ENCODE measurements at places on chromosomes 4 and X. TPM values are rescaled to one million over a fixed set of nuclear protein-coding genes. Genes with fewer than 3 reads are reported as not detected.

GRCh38 chr4:153603258-153603657 lies 80.8 kb upstream of the TLR2 start:
- no peak for DNase-seq

DNA sequence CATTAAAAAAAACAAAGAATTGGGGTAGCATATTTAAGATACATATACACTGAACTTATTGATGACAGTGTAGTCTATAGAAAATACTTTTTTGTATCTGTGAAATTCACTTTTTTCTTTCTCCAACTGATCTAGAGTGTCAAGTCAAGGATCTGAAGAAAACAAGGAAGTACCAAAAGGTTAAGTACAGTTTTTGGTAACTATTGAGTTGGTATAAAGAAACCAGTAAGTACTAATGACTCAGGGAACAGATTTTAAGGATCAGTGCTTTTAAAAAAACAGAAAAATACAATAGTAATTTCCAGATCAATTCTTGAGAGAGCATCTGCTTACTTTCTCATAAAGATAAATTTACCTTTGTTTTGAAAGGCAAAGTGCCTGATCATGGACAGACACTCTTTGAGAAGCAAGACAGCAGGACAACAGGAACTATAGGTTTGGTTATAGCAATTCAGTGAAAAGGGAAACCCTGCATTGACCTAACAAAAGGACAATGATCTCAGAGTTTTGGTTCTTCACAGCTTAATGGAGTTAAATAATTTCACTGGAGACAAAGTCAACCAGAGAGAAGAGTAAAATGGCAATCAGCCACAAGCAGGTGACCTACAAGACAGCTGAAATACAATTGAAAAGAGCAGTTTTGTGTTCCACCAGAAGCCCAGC lies 23.4 kb downstream of the TRMT10A start:
- no peak for DNase-seq

DNA sequence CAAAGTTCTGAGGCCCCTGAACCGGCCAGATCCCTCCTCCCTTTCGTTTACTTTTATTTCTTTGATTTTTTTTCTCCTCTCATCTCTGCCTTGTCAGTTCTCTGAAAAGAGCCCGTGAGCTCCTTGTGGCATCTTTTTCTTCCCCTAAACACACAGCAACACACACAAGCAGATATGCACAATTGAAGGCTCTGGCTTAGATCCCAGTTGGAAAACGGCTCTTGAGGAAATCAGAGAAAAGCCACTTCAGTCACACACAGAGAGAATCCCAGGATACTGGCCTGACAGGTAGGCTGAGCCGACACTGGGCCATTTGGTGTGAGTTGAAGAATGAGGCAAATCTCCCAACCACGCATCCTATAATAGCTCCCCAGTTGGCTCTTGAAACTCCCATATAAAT lies 12.9 kb downstream of the DIPK2B start:
- no peak for DNase-seq

DNA sequence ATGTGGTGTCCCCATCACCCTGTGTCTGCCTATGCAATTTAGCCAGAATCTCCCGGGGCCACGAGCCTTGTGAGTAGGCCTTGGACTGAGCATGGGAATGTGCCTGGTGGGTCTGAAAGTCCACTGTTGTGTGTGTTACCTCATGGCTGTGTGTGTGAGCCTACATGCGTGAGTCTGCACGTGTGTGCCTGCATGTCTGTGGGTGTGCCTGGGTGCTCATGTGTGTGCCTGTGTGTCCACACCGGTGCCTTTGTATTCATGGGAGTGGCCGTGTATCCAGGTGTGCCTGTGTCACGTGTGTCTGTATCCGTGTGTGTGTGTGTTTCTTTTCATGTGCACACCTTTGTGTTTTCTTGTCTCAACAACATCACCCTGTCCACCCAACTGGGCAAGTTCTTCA lies 14.2 kb downstream of the ATP5ME start:
- DNase-seq = no peak

DNA sequence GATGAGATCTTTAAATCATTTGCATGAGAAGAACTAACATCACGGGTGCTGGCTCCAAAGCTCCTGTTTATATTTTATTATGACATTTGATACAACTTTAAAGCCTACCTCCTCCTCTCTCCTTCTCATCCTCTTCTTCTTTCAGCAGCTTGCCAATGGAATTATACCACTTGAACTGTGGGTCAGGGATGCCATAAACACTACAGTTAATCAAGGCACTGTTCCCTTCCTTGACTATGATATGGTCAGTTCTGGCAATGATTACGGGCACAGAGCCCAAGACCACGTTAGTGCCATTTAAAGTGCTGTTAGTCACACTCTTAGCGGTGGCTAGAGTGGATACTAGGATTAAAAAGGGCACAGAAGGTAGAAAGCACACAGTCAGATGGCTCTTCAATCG lies 20.7 kb downstream of the MFAP3L start:
- no peak for DNase-seq

DNA sequence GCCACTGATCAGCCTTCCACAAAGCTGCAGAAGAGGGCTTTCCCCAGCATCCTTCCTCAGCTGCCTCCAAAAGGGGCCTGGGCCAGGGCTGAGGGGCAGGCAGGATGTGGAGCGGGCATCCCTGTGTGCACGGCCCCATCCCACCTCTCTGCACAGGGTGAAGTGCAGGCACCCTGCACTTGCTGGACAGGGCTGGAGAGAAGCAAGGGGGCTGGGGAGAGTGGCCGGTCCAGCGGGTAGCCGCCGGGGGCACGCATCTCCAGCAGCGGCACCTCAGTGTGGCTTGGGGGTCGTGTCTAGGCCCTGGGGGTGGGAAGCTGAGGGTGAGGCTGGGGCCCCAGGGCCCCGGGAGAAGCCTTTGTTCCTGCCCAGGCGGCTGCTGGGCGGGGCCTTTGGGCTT lies 3.0 kb downstream of the AVPR2 start:
- DNase-seq = no peak

DNA sequence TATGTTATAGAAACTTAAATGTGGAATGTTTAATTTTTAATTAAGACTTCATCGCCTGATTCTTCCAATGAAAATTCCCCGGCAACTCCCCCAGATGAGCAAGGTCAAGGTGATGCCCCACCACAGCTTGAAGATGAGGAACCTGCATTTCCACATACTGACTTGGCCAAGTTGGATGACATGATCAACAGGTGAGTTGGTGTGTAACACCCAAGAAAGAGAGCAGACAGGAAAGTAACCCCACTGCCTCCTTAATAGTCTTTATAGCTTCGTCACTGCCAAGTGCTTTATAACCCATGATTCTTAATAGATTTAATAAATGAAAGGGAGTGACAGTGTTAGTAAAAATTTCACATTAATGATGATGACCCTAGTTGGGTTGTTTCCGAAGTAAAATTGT lies 43.7 kb downstream of the USP9X start:
- DNase-seq = no peak

GRCh38 chr4:90476019-90476418 lies 348.8 kb downstream of the CCSER1 start:
- DNase-seq = no peak

SRPX gene
- 0.21 TPM for total RNA-seq

HMGB3 gene
- 43.0 TPM for total RNA-seq

VSIG1 gene
- 13.4 TPM for total RNA-seq

PRKX gene
- total RNA-seq = 62.7 TPM

OCRL gene
- total RNA-seq = 2.1 TPM
